ENCODE measurements at places on chromosomes 13 and 19.

DNA sequence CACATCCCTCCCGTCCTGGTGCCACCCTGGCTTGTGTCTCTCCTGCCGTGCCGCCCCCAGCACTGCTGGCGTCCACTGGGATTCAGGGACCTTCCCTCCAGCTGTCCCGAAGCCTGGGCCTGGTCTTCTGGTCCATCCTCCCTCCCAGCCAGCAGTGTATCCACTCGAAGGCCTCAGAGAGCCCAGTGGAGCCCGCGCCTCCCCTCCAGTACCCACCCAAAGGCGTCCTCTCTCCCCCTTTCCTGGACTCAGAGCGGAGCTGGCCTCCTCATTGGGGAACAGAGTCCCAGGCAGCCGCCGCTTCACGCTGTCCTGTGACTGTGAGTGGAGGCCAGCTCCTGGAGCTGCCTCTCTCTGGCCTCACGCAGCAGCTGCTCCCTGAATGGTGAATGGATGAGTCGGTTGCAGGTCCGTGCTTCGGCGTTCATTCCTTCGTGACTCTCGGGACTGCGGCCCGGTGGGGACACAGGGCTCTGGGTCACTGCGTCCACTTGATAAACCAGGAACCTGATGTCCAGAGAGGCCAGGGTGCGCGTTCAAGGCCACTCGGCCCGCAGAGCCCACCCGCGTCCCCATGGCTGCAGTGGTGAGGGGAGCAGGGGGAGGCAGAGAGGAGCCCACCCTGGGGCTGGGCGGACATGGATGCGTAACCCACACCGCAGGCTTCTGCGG is 12.1 kb downstream of the ONECUT3 start:
- no peak for ATAC-seq

GRCh38 chr13:78254113-78254512 is 335.5 kb upstream of the EDNRB start:
- ATAC-seq, result no peak

DNA sequence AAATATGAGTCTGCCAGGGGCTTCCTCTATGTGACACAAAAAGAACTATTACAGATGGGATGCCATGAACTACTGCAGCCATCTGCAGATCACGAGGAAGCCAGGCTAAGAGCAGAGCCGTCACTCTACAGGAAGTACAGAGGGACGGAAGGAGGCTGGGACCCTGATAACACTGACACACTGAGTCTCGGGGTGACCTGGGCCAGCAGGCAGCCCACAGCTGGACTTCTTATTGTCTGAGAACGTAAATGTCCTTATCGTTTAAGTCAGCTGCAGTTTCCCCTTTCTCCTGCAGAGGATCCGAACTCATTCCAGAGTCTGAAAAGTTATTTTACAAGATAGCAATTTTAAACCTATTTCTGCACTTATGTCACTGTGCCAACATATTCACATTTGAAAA is 20.7 kb downstream of the PARP4 start:
- no peak for ATAC-seq

- no peak for ATAC-seq
Observed at GRCh38 chr19:36605877-36606478, 865 bp downstream of the ZNF382 start.

- ATAC-seq, result no peak
Observed at GRCh38 chr13:112764028-112764427, 74.2 kb downstream of the ATP11A start.

- no peak for ATAC-seq
Observed at GRCh38 chr19:33530842-33531241, 9.3 kb upstream of the PEPD start.

All from gastroesophageal sphincter (tissue), 4 donors.